H9 (cell line): ENCODE measurements at places on chromosomes 1 and 21. TPM values are rescaled to one million over a fixed set of nuclear protein-coding genes. Genes with fewer than 3 reads are reported as not detected.

Gene DISP1
- total RNA-seq: 2.5 and 2.6 TPM in 2 replicates

DNA sequence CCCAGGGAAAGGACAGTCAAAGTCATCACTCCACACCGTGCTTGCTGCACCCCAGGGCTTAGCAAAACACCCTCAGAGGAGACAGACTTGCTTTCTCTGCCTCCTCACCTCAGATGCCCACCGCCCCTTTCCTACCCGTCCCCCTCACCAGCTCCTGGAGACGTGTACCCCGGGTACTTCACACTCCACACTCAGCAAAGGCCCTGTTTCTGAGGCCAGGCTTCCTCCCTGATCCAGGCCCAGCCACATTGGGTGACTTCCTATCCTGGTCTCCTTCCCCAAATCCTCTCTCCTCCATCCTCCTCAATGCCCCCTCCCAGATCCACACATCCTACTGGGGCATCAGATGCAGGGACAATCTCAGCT is 116.7 kb downstream of the DMRTB1 start:
- H3K36me3 ChIP-seq: no peaks in the 10 kb centered on the region
- no peaks in the 10 kb centered on the region; the same call in 1 of the 2 replicates for H3K4me1 ChIP-seq
- H3K27me3 ChIP-seq: no peaks in the 10 kb centered on the region
- no peak overlapping the region; the same call in 2 of the 3 replicates for H3K4me3 ChIP-seq
- H3K27ac ChIP-seq: no peak overlapping the region

GRCh38 chr1:202680586-202681352 is 29.5 kb downstream of the SYT2 start:
- peaks cover 3% of the 10 kb centered on the region; the same call in 1 of the 2 replicates for H3K36me3 ChIP-seq
- DNase-seq: peak; percentile 69
- no peaks in the 10 kb centered on the region for H3K27me3 ChIP-seq
- H3K4me1 ChIP-seq: peaks cover 4% of the 10 kb centered on the region; the same call in 1 of the 2 replicates
- no peak overlapping the region for H3K4me3 ChIP-seq

GRCh38 chr1:180530501-180530900 is 28.1 kb upstream of the ACBD6 start:
- no peaks in the 10 kb centered on the region for H3K27me3 ChIP-seq
- no peak for DNase-seq
- H3K4me3 ChIP-seq: no peak overlapping the region
- H3K36me3 ChIP-seq: no peaks in the 10 kb centered on the region
